ENCODE measurements at places on chromosomes 5 and 9. TPM values are rescaled to one million over a fixed set of nuclear protein-coding genes. Genes with fewer than 3 reads are reported as not detected.

- H3K27me3 ChIP-seq = no peaks in the 10 kb centered on the region
- H3K27ac ChIP-seq = no peak overlapping the region
- no peak for DNase-seq
- no peaks in the 10 kb centered on the region for H3K4me1 ChIP-seq
- H3K4me3 ChIP-seq = no peak overlapping the region
- H3K36me3 ChIP-seq = no peaks in the 10 kb centered on the region
These were observed 30.7 kb upstream of the JADE2 start for GRCh38 chr5:134494780-134495179.

Gene ENTPD2
- 3.2 TPM for total RNA-seq

Gene BRIX1
- total RNA-seq = 64.5 TPM

- H3K36me3 ChIP-seq = no peaks in the 10 kb centered on the region
- no peak for DNase-seq
- H3K4me1 ChIP-seq = no peaks in the 10 kb centered on the region
- no peak overlapping the region for H3K4me3 ChIP-seq
These were observed 105.5 kb downstream of the FBXL17 start for GRCh38 chr5:108276187-108277050.

- H3K27me3 ChIP-seq = no peaks in the 10 kb centered on the region
- no peaks in the 10 kb centered on the region for H3K4me1 ChIP-seq
- H3K27ac ChIP-seq = no peak overlapping the region
These were observed 52.7 kb downstream of the ADAMTSL1 start for GRCh38 chr9:18526685-18527084.

- H3K27me3 ChIP-seq = no peaks in the 10 kb centered on the region
- no peak overlapping the region for H3K4me3 ChIP-seq
- H3K4me1 ChIP-seq = no peaks in the 10 kb centered on the region
- no peak for DNase-seq
These were observed 55.7 kb downstream of the LIFR start for GRCh38 chr5:38500573-38501260.

- no peak overlapping the region for H3K27ac ChIP-seq
- H3K27me3 ChIP-seq = peaks cover 4% of the 10 kb centered on the region
- DNase-seq = no peak
- peaks cover 5% of the 10 kb centered on the region for H3K4me1 ChIP-seq
These were observed 3.7 kb downstream of the GALNT12 start for GRCh38 chr9:98811051-98811650.

DNA sequence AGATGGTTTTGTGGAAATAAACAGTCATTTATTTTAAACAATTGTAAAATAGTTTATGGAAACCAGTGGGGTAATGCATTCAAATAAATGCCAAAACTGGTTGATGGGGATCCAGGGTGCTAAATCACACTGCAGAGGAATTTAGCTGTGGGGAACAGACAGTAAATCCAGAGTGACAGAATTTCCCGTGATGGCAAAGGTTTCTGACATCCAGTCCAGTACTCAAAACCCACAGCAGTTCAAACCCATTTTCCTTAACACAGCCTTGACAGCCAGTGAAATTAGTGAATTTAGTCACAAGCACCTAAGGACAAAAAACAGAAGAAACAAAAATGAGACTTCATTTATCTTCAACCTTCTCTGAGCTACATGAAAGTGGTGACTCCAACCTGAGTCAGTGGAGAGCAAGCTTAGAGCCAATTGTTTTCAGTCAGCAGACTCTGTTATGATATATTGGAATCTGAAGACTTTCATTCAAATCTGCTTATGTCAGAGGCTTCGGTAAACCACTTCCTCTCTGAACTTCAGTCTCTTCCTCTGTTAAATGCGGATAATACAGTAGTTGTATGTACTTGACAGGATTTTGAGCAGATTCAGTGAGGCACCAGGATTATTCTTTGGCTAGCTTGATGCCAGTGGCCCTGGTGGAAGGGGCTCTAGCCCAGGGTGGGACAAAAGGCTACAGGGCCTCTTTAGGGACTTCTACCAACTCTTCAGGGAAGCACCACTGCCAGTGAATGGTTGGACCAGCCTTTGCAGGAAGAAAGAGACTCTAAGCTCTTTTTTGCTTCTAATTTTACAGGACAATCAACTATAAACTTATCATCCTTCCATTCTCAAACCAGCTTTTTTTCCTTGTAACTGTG lies 185.3 kb downstream of the MAPKAP1 start:
- H3K27ac ChIP-seq = no peak overlapping the region
- peaks cover 11% of the 10 kb centered on the region for H3K4me1 ChIP-seq
- DNase-seq = no peak
- H3K4me3 ChIP-seq = no peak overlapping the region
- H3K27me3 ChIP-seq = no peaks in the 10 kb centered on the region

Gene RNF208
- total RNA-seq = 8.9 TPM

DNA sequence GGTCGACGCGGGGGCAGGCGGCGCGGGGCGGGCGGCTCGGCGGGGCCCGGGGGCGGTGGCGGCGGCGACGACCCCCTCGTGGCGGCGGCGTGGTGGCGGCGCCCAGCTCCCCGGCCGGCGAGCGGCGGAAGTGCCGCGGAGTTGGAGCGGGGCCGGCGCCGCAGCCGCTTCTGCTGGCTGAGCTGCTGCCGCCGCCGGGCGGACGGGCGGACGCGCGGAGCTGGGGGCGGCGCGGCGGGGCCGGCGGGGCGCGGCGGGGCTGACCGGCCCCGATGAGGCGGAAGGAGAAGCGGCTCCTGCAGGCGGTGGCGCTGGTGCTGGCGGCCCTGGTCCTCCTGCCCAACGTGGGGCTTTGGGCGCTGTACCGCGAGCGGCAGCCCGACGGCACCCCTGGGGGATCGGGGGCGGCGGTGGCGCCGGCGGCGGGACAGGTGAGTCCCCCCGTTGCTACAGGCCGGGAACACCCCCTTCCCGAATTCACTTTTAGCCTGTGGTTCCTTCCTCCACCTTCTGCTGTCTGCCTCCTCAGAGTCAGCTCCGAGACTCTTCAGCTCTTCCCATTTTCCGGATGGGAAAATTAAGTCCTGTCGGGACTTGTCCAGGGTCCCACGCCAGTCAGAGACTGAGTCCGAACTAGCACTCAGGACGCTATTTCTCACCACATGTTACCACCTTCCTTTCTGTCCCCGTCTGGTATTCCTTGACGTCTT lies at the start of gene GALNT10:
GALNT10 (plus strand) TSS at position 139 of the 710 bp plus-strand sequence; CDS start at position 273, 134 bp downstream.
- DNase-seq = no peak
- H3K36me3 ChIP-seq = no peaks in the 10 kb centered on the region
- H3K4me1 ChIP-seq = peaks cover 20% of the 10 kb centered on the region
- peaks cover 50% of the 10 kb centered on the region for H3K27me3 ChIP-seq

GRCh38 chr9:107973451-107973850 lies 483.9 kb upstream of the KLF4 start:
- H3K4me3 ChIP-seq = no peak overlapping the region
- 0 out of 2 replicates have a peak, but pooled peaks cover 2% of the 10 kb centered on the region for H3K4me1 ChIP-seq
- no peak overlapping the region for H3K27ac ChIP-seq
- no peaks in the 10 kb centered on the region for H3K27me3 ChIP-seq
- H3K36me3 ChIP-seq = no peaks in the 10 kb centered on the region

- no peak overlapping the region for H3K4me3 ChIP-seq
- no peak overlapping the region for H3K27ac ChIP-seq
- H3K4me1 ChIP-seq = no peaks in the 10 kb centered on the region
These were observed 68.3 kb downstream of the ALDH1A1 start for GRCh38 chr9:72884508-72884907.

DNA sequence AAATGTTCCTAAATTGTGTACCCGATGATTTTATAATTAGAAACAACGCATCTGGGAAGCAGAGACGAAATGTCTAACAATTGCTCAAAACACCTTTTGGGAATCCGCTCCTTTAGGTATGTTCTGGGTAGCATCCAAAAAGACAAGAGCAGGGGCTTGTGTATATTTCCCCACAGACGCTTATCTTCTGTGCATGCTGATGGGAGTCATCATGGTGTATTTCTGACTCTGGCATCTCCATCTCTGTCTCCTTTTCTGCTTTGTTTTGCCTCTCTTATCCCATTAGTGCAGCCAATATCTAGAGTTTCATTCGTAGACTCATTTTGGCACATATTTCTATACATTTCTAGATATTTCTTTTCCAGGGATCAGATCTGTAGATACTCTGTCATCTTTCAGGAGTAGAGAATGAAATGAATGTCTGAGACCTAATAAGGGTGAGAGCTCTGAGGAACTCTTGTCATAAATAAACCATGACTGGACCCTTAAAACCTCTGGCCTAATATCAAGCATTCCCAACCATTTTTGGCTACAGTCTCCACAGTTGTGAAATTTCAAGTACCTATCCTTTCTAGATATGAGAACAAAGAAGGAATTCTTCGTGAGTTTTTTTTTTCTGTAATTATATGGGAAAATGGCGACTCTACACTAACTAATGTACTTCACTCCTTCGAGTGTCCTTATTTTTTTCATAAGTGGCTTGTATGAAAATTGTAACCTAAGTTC lies 508.2 kb downstream of the ACTL7B start:
- H3K27ac ChIP-seq = no peak overlapping the region
- H3K27me3 ChIP-seq = no peaks in the 10 kb centered on the region
- no peak overlapping the region for H3K4me3 ChIP-seq
- no peak for DNase-seq
- no peaks in the 10 kb centered on the region for H3K36me3 ChIP-seq

Gene WWC1
- 41.1 TPM for total RNA-seq

Gene NAIP
- 4.7 TPM for total RNA-seq

- no peak overlapping the region for H3K27ac ChIP-seq
- H3K4me1 ChIP-seq = peaks cover under 1% of the 10 kb centered on the region
- H3K4me3 ChIP-seq = no peak overlapping the region
- DNase-seq = no peak
- no peaks in the 10 kb centered on the region for H3K27me3 ChIP-seq
These were observed 75.3 kb downstream of the TMEM167A start for GRCh38 chr5:83001796-83002381.

DNA sequence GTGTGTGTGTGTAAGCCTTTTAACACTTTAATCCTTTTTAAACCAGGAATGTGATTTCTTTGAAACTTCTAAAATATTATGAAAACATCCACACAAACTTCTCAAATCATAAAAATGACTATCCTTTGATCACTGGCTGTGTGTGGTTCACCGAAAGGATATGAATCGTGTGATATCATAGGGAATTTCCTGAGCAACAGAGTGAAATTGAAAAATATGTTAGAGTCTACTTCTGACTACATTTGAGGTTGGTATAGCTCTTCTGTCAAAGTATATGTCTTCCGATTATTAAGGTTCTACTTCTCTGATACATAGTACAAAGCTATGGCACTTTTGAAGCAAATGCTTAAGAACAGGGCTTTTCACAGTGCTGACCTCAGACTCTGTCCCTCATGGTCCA lies 40.3 kb downstream of the RGMB start:
- no peaks in the 10 kb centered on the region for H3K27me3 ChIP-seq
- H3K36me3 ChIP-seq = no peaks in the 10 kb centered on the region
- no peak for DNase-seq
- H3K4me1 ChIP-seq = no peaks in the 10 kb centered on the region

GRCh38 chr5:13488254-13488931 lies 456.1 kb downstream of the DNAH5 start:
- no peaks in the 10 kb centered on the region for H3K36me3 ChIP-seq
- DNase-seq = no peak
- H3K27me3 ChIP-seq = no peaks in the 10 kb centered on the region
- H3K4me3 ChIP-seq = no peak overlapping the region

Gene CCL21
- total RNA-seq = not detected

- no peaks in the 10 kb centered on the region for H3K36me3 ChIP-seq
- no peak for DNase-seq
- H3K4me1 ChIP-seq = no peaks in the 10 kb centered on the region
- H3K27ac ChIP-seq = no peak overlapping the region
- no peaks in the 10 kb centered on the region for H3K27me3 ChIP-seq
These were observed 146.7 kb downstream of the ROR2 start for GRCh38 chr9:91803151-91803940.

Gene PKN3
- 15.2 TPM for total RNA-seq

DNA sequence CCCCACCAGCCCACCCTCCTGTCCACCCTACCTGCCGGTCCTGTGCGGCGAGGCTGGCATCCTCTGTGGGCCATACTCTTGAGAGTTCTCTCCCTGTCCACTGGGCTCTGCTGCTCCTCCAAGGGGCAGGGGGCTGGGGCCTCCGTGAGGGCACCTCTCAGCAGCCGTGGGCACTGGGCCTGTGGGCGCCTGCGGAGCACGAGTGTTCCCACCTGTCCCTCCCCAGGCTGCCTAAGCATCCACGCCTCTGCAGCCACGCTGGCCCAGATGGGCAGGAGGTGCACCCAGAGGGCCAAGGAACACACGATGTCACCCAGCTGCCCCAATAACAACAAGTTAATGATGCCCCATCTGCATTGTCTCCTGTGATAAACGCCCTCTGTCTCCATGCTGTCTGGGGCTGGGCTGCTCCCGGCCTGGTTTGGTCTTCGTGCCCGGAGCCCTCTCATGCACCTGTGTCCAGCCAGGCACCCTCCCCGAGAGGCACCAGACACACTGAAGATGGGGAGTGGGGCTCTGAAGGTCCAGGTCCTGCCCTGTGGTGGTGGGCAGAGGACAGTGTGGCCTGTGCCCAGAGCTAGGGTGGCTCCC lies 114.5 kb downstream of the RXRA start:
- H3K4me3 ChIP-seq = no peak overlapping the region
- H3K27me3 ChIP-seq = no peaks in the 10 kb centered on the region

GRCh38 chr5:28397502-28397941 lies 1359.1 kb upstream of the CDH9 start:
- no peaks in the 10 kb centered on the region for H3K36me3 ChIP-seq
- no peaks in the 10 kb centered on the region for H3K4me1 ChIP-seq
- no peak overlapping the region for H3K4me3 ChIP-seq
- H3K27me3 ChIP-seq = no peaks in the 10 kb centered on the region

Gene EPB41L4B
- total RNA-seq = 23.7 TPM

Gene NKD2
- 7.9 TPM for total RNA-seq

GRCh38 chr5:157506066-157506590 lies 46.1 kb downstream of the NIPAL4 start:
- no peak overlapping the region for H3K27ac ChIP-seq
- no peak for DNase-seq
- no peaks in the 10 kb centered on the region for H3K36me3 ChIP-seq
- H3K27me3 ChIP-seq = no peaks in the 10 kb centered on the region

DNA sequence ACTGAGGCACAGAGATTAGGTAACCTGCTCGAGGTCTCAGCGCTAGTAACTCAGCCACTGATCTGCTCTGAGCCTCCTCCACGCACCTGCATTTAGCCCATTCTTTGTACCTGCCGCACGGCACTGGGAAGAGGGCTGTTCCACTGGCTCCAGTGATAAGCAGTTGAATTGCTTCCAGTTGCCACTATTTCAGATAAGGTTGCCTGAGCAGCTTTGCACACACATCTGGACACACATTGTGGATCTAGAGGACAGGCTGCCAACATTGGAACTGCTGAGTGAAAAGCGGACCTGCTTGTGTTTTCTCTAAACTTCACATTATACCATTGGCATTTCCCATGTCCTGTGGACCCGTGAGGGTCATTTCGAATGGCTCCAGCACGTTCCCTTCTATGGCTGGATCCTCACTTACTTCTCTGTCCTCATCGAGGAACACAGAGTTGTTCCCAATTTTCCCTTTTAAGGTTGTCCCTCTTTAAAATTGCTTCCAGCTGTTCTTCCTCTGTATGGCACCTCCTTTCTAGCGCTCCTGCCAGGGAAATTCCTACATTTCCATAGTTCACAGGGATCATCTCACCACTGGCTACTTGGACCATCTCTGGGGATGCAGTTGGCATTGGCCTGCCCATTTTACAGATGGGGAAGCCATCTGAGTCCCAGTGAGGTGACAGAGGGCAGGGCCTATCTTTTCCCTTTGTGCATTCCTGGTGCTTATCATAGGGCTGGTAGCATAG lies 45.9 kb upstream of the RPL26L1 start:
- no peaks in the 10 kb centered on the region for H3K27me3 ChIP-seq
- no peaks in the 10 kb centered on the region for H3K4me1 ChIP-seq
- no peak overlapping the region for H3K27ac ChIP-seq
- peaks cover 12% of the 10 kb centered on the region for H3K36me3 ChIP-seq

Gene DNAI1
- total RNA-seq = 0.37 TPM
